ENCODE measurements at places on chromosomes 4 and X. TPM values are rescaled to one million over a fixed set of nuclear protein-coding genes. Genes with fewer than 3 reads are reported as not detected.
A peak's percentile ranks its signal among the peaks of the same experiment; 100 is the strongest.

GRCh38 chrX:107773206-107773605 is 2.4 kb downstream of the TSC22D3 start:
- DNase-seq = no peak

- no peak for DNase-seq
These were observed 97.9 kb downstream of the COX18 start for GRCh38 chr4:72971572-72971971.

GRCh38 chr4:156420623-156421022 is 467.0 kb upstream of the CTSO start:
- DNase-seq = no peak

The GAGE12F gene
- not detected for total RNA-seq

GRCh38 chr4:86055898-86056297 is 304.0 kb downstream of the MAPK10 start:
- DNase-seq = no peak

The CLOCK gene
- total RNA-seq = 9.1 TPM

GRCh38 chrX:8010105-8010504 is 82.9 kb upstream of the PNPLA4 start:
- no peak for DNase-seq

- no peak for DNase-seq
These were observed 197.0 kb downstream of the BCOR start for GRCh38 chrX:39900777-39901170.

DNA sequence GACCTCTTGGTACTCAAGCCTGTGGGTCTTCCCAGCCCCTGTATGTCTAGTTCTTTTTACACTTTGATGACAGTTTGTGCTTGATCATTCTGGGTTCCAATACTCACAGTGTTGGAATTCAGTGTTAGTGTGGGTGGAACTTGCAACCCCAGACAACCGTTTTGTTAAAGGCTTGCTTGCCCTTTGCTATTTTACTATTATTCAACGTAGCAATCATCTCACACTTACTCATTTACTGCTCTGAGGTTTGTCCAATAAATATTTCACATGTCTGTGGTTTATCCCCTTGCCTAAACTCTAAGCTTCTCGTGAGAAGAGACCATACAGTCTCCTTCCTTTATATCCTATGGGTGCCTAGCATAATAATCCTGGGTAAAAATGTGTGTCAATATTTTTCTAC is 15.3 kb downstream of the CCNG2 start:
- DNase-seq = no peak

- no peak for DNase-seq
These were observed 537.8 kb upstream of the BOD1L1 start for GRCh38 chr4:14165222-14165920.

DNA sequence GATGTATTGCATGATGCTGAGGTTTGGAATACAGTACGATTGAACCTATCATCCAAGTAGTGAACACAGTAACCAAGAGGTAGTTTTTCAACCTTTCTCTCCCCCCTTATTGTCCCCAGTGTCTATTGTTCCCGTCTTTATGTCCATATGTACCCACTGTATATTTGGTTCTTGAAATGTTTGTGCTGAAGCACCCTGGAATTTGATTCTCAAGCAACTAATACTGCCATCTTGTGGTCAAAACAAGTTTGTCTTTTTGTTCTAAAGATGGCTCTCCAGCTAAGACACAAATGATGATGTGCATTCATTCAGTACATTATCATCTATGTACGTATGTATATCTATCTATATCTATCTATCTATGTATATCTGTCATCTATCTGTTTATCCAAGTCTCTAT is 33.5 kb upstream of the DCX start:
- no peak for DNase-seq

DNA sequence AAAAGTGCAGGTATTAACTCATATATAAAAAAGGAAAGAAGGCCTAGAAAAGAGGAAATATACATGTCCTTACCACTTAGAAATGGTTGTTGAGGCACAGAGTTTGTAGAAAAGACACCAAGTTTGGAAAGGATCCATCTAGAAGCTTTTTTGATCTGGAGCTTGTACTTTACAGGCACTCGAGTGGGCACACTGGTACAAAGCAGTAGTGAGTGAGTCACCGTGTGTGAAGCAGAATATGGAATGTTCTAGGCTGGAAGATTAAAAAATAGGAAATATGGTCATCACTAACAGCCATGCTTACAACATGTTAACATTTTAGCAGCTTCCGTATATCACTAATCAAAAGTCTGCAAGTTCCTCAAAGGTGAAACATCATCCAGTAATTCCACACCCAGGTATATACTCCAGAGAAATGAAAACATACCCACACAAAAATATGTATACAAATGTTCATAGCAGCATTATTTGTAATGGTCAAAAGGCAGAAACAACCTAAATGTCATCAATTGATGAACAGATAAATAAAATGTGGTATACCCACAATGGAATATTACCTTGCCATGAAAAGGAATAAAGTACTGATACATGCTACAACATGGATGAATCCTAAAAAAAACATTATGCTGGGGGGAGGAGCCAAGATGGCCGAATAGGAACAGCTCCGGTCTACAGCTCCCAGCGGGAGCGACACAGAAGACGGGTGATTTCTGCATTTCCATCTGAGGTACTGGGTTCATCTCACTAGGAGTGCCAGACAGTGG is 69.5 kb downstream of the FRYL start:
- no peak for DNase-seq

GRCh38 chr4:123283371-123283895 is 113.2 kb upstream of the SPRY1 start:
- DNase-seq = no peak

GRCh38 chrX:133980832-133981588 is 4.4 kb downstream of the GPC3 start:
- no peak for DNase-seq

The STBD1 gene
- total RNA-seq = 0.44 TPM

DNA sequence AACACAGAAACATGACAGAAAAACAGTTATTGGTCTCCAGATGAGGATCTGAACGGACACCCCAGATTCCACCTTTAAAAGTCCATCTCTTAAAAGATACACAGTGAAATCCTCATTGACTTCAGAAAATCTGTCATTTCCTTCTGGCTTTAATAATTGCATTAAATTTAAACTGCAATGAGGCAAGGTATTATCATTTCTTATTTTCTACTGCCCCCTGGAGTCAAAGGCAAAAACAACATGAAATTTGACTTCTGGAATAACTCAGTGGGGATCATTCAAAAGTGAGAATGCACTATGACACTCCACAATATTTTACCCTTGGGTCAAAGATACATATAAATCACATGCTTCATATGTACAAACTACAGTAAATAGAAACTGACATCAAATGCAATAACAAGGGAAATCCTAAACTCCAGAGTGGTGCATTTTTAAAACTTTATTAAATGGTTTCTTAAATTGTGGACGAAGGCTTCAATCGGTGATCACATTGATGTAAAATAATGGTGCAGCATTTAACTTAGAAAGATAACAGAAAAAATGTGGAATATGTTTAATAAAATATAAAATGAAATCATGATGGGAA is 56.4 kb upstream of the SPANXN1 start:
- no peak for DNase-seq

The NPY1R gene
- total RNA-seq = not detected

- no peak for DNase-seq
These were observed 3.9 kb upstream of the ADRA2C start for GRCh38 chr4:3762264-3762663.

- DNase-seq = no peak
These were observed 56.3 kb downstream of the CCDC149 start for GRCh38 chr4:24856586-24856985.

DNA sequence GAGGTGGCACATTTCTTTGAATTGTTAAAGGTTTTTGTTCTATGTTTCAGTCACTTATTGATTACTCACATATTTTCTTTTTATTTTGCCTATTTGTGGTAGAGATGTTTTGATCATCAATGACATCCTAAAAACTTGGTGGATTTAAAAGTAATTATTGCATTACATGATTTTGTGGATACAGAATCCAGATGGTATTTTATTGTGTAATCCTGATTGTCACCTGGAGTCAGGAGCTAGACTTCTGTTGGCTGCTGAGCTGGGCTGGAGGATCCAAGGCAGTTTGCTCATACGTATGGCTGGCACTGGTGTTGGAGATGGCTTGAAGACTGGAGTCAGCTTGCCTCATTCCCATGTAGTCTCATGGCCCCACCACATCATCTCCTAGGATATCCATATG is 1009.6 kb upstream of the PCDH7 start:
- no peak for DNase-seq

The CFAP99 gene
- total RNA-seq = 0.11 TPM

GRCh38 chr4:24266951-24267722 is 317.2 kb downstream of the DHX15 start:
- DNase-seq = no peak

- no peak for DNase-seq
These were observed 123.4 kb downstream of the SPCS3 start for GRCh38 chr4:176443117-176443516.

The NUDT11 gene
- 0.65 TPM for total RNA-seq

DNA sequence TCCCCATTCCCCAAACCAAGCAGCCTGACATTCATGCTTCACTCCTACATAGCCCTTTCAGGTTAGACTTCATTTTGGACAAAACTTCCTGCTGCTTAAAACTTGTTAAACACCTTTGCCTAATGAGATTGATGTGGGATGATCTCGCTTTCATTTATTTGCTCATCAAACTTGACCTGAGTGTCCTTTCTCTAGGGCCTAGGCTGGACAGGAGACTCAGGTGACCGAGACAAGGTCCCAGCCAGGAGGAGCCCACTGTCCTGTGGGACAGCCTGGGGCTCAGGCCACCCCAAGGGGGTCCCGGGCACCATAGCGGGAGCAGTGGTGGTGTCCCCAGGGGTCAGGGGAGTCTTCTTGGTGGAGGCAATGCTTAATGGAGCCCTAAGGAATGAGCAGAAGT is 23.7 kb upstream of the PSAPL1 start:
- no peak for DNase-seq

The ALB gene
- total RNA-seq = not detected

The FGFBP1 gene
- total RNA-seq = not detected

DNA sequence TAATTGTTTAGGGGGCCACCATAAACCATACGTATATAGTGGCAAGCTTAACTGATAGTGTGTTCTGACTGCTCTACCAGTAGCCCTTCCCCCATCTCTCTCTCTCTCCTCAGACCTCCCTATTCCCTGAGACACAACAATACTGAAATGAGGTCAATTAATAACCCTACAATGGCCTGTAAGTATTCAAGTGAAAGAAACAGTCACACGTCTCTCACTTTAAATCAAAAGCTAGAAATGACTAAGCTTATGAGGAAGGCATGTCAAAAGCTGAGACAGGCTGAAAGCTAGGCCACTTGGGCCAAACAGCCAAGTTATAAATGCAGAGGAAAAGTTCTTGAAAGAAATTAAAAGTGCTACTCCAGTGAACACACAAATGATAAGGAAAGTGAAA is 78.0 kb downstream of the PRDM5 start:
- DNase-seq = no peak

- DNase-seq = no peak
These were observed 11.6 kb downstream of the RBMX2 start for GRCh38 chrX:130413415-130413814.

GRCh38 chrX:24424948-24425347 is 40.1 kb upstream of the PDK3 start:
- DNase-seq = no peak

The ABLIM2 gene
- total RNA-seq = 1.7 TPM

DNA sequence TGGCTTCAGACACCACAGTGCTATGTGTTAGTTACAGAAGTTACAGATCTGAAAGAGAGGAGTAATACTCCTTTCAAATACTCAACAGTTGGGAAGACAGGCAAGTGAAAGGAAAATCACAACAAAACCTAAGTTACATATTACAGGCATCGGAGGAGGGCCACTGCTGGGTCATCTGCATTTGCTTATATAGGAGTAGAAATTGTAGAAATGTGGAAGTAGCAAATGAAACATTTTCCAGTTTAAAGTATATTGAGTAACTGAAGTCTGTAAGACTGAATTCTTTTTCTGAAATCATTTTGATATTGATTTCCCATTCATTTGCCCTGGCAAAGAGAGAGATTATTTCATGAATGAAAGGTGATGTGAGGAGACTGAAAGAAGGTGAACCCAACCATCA is 201.7 kb downstream of the SPRY1 start:
- no peak for DNase-seq

DNA sequence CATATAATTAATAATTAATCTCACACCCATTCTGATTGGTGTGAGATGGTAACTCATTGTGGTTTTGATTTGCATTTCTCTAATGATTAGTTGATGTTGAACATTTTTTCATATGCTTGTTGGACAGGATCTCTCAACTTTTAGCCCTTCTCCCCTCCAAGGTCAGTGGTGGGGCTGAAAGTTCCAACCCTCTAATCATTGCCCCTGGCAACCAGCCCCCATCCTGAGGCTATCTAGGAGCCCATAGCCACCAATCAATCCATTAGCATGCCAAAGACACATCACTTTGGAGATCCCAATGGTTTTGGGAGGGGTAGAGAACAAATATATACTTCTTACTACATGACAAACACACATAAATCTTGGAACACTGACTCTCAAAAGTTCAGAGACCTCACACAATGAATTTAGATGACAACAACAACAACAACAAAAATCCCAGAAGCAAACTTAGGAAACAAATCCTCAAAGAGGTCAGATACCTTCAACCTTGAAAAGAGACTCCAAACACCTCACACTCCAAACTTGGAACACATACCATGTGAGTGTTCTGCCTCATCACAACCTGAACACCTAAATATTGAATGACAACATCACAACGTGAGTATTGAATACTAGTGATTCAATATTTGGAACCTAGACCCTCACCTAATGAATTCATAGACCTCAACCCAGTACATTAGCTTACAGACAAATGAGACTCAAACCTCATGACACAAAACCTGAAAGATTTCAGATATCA is 19.0 kb upstream of the PAGE4 start:
- no peak for DNase-seq

DNA sequence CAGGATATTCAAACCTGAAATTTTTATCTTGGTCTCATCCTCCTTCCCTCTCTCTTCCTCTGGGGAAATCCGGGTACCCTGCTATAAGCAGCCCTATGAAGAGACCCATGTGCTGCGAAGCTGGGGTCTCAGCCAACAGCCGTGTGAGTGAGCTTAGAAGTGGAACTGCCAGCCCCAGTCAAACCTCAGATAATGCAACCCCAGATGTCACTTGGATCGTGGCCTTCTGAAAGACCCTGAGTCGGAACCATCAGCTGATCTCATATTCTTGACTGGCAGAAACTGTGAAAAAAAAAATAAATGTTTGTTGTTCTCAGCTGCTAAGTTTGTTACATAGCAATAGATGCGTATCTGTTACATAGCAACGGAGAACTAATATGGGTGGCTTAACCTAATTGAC is 198.1 kb upstream of the NPY2R start:
- no peak for DNase-seq

- no peak for DNase-seq
These were observed 7.9 kb downstream of the FRMD7 start for GRCh38 chrX:132119821-132120515.

- DNase-seq = peak; percentile 36
These were observed at the start of gene CXCL3 for GRCh38 chr4:74038425-74039314. CXCL3 (minus strand) TSS chr4:74038689; CDS start chr4:74038611, 78 bp downstream.

DNA sequence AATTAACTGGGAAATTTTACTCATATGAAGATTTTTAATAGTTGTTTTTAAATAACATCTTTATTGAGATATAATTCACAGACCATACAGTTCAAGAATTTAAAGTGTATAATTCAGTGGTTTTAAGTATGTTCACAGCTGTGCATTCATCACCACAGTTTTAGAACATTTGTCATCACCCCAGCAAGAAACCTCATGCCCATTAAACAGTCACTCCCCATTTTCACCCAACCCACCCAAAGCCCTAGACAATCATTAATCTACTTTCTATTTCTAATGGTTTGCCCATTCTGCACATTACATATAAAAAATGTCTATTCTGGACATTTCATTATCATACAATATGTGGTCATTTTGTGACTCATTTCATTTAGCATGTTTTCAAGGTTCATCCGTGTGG is 2.8 kb downstream of the UPRT start:
- no peak for DNase-seq
